ENCODE measurements at places on chromosomes 4 and X. TPM values are rescaled to one million over a fixed set of nuclear protein-coding genes. Genes with fewer than 3 reads are reported as not detected.

- no peak for DNase-seq
Observed at GRCh38 chr4:6946497-6946896, 36.9 kb downstream of the TBC1D14 start.

C4orf54 gene
- not detected for total RNA-seq

- DNase-seq = no peak
Observed at GRCh38 chr4:30776451-30776850, 56.3 kb downstream of the PCDH7 start.

- DNase-seq = no peak
Observed at GRCh38 chr4:150072906-150073714, 5.1 kb upstream of the DCLK2 start.

ARSJ gene
- total RNA-seq = 0.14 TPM

DNA sequence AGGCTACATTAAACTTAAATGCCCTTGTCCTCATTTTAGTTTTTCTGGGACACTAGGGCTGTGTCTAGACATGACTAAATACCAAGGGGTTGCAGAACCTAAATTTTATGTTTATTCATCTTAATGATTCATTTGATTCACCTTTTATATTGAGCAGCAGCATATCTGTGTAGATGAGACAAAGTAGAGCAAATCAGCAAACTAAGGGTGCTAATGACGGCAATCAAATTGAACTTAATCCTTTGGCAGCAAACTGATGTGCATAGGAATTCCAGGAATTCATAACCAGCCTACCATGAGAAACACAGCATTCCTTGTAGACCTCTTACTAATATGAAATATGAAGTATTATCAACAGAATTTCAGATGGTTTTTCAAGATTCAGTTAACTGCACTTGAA, 25.1 kb downstream of the EPHA5 start:
- DNase-seq = no peak

GRCh38 chr4:68451246-68452211, 4.3 kb downstream of the TMPRSS11E start:
- DNase-seq = no peak

DNA sequence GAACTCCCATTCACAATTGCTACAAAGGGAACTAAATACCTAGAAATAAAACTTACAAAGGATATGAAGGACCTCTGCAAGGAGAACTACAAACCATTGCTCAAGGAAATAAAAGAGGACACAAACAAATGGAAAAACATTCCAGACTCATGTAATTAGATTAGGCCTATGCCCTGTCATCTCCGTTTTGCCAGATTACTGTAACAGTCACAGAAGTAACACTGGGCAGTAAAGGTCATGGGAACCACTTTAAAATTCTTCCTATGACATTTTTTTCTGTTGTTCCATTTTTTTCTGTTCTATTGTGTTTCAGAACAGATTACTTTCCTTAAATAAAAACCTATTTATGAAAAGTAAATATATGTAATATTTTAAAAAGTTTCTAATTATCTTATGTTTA, 199.4 kb upstream of the CENPE start:
- no peak for DNase-seq

GRCh38 chr4:9933956-9934355, 87.3 kb downstream of the SLC2A9 start:
- no peak for DNase-seq

PTCHD1 gene
- total RNA-seq = not detected

DNA sequence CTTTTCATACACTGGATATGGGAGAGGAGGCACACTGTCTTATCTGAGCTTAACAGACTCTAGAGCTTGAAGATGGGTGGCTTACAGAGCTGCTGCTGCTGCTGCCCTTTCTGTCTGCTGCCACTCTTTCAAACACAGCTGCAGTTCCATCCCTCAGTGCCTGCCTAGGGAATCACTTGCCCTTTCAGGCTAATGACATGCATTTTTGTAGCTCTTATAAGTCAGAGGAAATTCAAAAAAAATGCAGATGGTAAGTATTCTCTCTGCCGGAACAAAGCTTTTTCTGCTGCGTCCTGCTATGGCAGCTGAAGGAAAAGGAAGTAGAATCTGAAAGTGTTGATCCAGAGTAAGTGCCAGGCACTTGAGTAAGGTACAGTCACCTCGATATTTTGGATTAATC, 460.4 kb upstream of the DIAPH2 start:
- no peak for DNase-seq

- no peak for DNase-seq
Observed at GRCh38 chrX:134388161-134389109, 71.5 kb upstream of the HPRT1 start.

GRCh38 chr4:64330143-64330542, 79.1 kb downstream of the TECRL start:
- no peak for DNase-seq

- DNase-seq = no peak
Observed at GRCh38 chr4:173177232-173177631, 8.6 kb downstream of the GALNT7 start.

DNA sequence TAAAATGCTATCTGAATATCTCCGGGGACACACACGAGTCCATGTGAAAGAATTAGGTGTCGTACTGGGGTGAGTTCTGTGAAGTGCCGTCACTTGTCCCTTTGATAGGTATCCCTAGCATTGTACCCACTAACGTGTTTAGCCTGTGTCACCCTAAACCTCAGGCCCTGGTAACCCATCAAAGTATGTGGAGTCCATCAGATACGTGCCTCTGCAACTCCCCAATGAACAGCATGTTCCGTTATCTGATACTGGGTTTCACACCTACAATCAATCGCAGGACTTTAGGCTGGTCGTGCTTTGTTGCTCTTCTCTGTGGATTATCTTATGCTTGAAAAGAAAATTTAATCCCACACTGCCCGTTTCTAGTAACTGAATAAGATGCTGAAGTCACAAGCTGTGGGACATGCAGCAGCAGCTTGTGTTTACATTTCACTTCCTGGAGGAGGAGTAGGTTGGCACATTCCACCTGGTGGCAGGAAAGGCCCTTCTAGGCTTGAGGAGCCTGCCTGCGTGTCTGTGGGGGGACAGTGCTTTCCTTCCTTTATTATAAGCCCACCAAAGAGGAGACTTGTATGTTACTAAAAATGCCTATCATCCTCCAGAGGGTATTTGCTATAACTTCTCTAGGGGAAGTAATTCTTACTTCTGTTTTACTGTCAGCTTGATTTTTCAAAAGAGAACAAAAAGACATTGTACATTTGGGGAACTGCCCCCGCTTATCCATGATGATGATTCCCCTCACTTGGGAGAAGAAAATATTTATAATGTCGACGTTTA, 127.2 kb downstream of the FNIP2 start:
- no peak for DNase-seq

GRCh38 chrX:18792828-18793227, 85.4 kb downstream of the PPEF1 start:
- no peak for DNase-seq

DNA sequence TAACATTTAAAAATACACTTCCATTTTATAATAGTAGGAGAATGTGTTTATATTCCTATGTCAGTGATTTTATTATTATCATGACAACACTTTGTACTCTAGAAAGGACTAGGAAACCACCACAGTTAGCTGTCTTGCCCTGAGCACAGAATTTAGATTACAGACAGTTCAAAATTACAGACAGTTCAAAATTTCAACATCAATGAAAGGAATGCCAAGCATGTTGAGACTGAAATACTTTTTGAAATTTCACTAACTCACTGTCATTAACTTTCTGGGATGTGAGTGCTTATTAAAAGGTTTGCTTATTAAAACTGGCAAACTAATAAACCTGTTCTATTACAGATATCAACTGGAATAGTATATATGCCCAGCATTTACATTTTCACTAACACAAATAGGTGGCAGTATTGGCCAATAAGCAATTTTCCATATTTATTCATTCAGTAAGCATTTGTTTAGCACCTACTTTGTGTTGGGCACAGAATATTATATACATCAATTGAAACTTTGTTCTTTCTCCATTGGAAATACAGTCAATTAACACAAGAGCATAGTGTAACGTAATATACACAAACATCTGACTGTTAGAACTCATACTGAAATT, 179.4 kb downstream of the FBXW7 start:
- no peak for DNase-seq

DNA sequence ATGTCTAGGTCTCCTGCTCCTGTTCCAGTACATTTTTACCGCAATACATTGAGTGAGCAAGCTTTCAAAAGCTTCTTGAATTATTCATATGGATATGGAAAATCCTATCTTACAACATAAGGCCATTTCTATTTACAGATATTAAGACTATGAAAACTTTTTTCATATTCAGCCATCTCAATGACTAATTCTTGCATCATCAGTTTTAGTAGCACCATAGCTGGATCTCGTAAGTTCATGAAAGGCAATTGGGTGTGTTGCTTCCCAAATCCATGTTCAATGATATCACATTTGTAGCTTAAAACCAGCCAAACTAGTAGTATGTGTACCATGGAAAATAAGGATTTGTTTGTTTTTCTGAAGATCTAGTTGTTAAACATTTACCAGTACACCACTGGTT, 118.3 kb upstream of the GABRA2 start:
- DNase-seq = no peak

ZMAT1 gene
- total RNA-seq = 5.1 TPM

MTHFD2L gene
- 7.6 TPM for total RNA-seq

SPANXB1 gene
- total RNA-seq = not detected

- DNase-seq = no peak
Observed at GRCh38 chr4:151712777-151713176, 48.0 kb downstream of the GATB start.

- DNase-seq = no peak
Observed at GRCh38 chr4:71375494-71375893, 36.7 kb downstream of the SLC4A4 start.

GDPD2 gene
- total RNA-seq = 0.16 TPM

DNA sequence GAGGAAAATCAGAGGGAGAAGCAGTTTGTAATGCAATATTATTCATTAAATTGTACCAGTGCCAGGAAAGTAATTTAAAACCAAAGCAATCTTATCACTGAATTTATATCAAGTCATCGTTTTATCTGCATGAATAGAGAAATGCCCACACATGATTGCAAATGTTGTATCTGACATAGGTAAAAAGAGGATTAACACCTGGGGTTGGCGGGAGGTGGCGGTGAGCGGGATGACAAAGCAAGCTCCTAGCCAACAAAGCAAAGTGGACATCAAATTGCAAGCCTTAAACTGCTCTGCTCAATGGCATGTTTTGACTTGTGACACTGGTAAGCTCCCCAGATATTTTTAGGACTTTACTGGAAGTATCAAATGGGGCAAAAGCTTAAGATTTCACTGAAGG, 16.4 kb downstream of the HPGD start:
- no peak for DNase-seq

GRCh38 chr4:55980725-55981124, 32.0 kb downstream of the CEP135 start:
- no peak for DNase-seq

RBM10 gene
- total RNA-seq = 54.7 TPM

DNA sequence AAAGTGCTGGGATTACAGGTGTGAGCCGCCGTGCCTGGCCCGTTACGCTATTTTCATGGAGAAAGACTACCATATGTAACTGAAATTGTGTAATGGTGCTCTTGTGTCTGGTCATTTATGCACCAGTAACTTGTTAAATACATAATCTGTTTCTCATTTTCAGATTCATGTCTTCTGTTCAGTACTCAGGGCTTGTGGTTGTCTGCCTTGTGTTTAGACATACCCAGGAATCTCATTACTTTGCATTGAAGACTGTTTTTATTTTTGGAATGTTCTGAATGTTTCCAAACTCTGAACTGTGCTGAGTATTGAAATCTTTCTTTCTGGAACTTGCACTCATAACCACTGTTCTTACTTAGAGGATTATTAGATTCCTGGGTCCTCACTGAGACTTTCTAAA, 52.8 kb downstream of the PDLIM5 start:
- DNase-seq = no peak

CDKL2 gene
- 2.9 TPM for total RNA-seq

DNA sequence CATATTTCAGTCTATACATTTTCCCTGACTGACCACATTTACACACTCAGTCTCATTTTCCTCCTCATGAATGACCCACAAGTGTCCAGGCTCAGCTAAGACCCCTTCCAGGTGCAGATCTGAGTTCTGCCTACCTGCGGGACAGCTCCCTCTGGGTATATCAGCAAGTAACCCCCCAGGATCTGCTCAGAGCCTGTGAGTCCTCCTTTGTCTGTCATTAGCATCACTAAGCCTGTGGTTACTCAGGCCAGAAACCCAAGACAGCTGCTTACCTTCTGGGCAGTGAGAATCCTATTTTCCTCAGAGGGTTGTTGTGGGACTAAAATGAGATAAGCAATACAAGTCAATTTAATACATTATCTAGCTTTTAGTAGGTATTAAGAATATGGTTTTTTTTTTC, 487.6 kb upstream of the BOD1L1 start:
- DNase-seq = no peak

DNA sequence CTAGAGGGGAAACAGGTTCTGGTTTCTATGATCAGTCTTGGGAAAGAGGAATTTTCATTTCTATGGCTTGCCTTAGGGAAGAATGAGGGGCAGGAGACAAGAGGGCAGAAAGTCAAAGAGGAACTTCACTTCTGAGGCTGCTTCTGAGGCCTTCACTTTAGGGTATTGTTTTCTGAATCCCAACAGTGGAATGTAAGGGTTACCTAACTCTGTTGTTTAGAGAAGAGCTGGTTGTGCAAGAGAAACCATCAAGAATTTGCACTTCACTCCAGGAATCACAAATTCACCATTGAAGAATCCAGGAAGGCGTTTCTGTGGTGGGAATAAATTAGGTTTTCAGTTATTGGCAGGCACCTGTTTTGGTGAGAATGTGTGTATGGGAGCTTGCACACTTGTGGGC, 126.7 kb upstream of the AMOT start:
- no peak for DNase-seq

DNA sequence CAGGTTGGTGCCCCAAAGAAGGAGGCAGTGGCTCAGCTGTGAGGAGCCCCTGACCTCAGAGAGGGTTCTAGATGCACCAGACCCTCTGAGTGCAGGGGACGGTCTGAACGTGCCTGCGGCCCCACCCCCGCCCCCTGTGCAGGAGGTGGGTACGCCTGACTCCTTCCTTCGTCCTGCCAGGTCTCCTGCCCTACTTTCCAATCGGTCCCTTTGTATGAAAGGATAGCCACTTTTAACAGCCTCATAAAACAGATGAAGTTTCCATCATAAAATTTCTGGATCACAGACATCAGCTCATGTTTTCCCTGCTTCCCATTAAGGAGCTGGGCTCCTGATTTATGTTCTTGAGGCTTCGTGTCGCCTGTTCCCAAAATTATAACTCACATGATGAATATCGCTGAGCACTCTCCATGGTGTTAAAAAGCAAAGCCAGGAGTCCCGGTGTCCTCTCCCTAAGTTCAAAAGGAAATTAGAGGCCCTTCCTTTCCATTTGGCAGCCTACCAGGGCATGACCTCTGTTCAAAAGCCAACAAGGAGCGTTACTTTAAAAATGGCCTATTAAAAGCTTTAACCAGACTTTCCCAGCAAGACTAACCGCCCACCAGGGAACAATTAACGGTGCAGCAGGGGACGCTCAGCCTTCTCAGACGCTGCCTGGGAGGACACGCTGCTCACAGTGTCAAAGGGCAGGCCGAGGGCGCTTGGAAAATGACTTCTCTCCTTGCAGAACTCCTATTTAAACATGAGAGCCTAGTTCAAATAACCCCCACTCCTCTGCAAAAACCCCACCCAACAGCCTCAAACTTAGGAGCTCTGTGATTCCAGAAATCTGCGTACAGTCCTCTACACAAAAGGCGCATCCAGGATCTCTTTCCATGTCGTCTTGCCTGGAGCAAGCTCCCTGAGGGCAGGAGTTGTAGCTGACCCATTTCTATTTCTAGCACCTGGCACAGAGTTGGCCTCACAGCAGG, 181.9 kb downstream of the AFAP1 start:
- no peak for DNase-seq

ARHGAP36 gene
- not detected for total RNA-seq

MAGED4 gene
- total RNA-seq = not detected

- no peak for DNase-seq
Observed at GRCh38 chrX:40151211-40152172, 53.7 kb upstream of the BCOR start.

LEF1 gene
- 291 TPM for total RNA-seq

UCP1 gene
- total RNA-seq = not detected

RHOXF2B gene
- not detected for total RNA-seq
